ENCODE measurements at places on chromosomes 7 and 10.

- no peak for DNase-seq
Measured at GRCh38 chr7:51577390-51577789, 260.8 kb upstream of the COBL start.

DNA sequence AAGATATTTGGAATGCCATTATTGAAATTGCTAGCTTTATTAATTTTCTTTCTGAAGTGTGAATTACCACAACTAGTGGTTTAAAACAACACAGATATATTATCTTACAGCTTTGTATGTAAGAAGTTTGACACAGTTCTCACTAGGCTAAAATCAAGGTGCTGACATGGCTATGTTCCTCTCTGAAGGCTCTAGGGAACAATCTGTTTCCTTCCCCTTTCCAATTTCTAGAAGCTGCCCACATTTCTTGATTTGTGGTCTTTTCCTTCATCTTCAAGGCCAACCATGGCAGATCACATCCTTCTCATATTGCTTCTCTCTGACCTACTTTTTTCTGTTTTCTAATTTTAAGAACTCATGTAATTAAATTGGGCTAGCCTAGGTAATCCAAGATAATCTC is 43.3 kb upstream of the SLC26A3 start:
- no peak for DNase-seq

DNA sequence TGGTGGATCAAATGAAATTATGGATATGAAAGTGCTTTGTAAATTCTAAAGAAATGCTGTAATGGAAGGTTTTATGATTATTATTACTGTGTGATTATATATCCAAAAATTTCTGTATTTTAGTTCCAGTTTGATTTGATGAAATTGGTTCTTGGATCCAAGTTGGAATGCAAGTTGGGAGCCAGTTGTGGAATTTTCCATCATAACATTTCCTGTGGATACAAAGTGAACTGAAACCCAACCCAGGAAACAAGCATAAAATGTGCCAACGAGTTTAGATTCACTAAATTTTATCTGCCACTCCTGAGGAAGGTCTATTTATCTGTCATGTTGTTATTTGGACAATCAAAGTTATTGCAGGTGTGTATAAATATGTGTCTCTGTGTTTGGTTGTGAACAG is 131.4 kb upstream of the MDFIC start:
- DNase-seq, result no peak

DNA sequence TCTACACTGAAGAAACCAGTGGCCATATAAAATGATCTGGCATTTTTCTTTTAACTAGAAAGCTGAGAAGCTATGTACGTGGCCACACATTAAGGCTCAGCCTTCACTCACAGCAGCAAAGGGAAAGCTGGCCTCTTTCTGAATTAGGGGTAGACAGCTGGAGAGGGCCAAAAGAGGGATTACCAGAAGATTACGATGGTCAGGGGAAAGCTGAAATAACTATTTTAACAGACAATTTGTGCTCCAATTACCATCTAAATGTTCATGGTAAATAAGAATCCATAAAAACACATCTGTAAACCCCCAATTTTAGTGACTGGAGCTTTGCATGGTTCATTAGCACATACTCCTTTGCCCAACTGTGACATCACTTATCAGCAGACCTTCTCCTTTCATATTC is 314.3 kb downstream of the HPSE2 start:
- DNase-seq, result no peak

DNA sequence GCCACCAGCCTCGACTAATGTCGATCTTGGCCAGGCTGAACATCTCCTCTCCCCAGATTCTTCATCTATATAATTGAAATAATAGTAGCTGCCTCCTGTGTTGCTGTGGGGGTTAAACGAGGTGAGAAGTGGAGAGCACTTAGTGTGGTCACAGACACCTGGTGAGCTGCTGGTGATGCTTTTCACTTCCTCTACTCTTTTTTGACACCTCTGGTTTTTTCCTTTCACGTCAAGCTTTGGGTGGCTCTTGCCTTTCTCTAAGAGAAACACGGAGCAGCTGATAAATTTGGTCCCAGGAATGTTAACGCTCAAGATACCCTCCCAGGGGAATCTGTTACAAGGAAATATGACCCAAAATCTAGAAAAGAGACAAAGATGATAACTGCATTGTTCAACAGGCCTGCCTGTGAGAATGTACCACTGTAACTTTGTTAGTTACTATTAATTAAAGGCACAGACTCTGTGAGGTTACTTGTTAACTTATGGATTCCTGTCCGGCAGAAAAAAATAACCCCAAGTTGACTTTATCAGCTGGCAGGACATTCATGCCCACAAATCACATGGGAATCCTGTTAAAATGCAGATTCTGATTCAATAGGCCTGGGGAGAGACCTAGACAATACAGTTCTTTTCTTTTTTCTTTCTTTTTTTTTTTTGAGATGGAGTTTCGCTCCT is 9.5 kb upstream of the NPFFR1 start:
- no peak for DNase-seq

Data from AG08395 (cell line).